Stimulated activated CD8-positive, alpha-beta memory T cell treated with anti-CD3 and anti-CD28 coated beads, Interleukin-15, amount 100 ng/mL, for 1 hour (primary cell): ENCODE measurements at places on chromosomes 12 and 14.

GRCh38 chr14:95353664-95354063 lies 34.0 kb upstream of the CLMN start:
- no peak for DNase-seq

- DNase-seq = no peak
Measured at GRCh38 chr14:58812050-58812910, 174.5 kb downstream of the DACT1 start.

GRCh38 chr14:68124050-68124449 lies 304.5 kb downstream of the RAD51B start:
- no peak for DNase-seq

DNA sequence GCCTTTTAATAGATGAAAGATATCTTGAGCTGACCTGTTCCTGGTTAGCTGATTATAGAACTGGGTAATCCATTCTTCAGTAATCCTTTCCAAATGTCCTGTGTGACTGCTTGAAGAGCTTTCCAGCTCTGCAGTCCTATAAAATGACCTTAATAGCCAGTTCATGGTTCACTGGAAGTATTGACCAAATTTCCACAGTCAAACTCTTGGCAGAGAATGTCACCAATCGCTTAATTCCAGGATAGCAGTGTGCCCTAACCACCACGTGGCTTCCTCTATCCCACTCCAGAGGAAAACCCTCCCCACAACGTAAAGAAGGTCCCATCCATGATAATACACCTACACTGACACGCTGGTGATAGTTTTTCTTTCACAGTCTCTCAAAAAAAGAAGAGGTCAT lies 17.4 kb downstream of the PRKAB1 start:
- no peak for DNase-seq

DNA sequence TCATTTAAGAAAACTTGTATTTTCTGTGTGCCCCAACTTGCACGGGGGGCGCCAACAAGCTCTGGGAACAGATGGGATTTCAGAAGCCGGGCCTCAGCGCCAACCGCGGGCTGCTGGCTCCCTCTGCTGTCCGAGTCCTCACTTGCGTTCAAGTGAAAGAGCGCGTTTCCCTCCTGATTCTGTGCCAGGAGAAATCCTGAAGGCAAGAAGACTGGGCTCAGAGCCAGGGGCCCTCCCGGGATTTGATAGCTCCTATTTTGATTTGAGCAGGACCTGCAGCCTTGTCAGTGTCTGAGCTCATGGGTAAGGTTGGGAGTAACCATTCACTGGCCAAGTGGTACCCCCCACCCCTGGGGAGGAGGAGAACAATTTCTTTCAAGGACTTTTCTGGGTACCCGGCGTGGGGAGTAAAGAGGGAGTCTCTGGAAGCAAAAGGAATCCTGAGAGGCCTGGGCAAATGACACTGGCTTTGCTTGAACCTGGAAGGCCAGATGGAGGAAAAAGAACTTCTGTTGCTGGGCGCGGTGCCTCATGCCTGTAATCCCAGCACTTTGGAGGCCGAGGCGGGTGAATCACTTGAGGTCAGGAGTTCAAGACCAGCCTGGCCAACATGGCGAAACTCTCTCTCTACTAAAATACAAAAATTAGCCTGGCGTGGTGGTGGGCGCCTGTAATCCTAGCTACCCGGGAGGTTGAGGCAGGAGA lies 179.0 kb upstream of the RGS6 start:
- peak; percentile 51 for DNase-seq

DNA sequence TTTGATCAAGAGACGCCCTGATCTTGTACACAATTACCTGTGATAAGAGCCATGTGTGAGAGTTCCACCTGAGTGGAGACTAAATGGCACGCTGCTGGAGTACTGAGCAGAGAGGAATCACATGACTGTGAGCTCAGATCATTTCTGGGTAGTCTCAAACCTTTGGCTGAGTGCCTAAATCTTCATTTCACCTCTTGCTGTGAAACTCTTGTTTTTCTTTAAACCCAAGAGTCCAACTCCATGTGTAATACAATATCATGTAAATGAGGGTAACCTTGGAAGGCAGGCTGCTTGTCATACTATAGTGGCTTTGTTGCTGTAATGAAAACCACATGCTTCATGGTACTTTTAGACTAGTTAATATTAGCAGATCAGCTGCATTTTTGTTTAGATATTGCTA lies 156.9 kb downstream of the CAND1 start:
- no peak for DNase-seq

DNA sequence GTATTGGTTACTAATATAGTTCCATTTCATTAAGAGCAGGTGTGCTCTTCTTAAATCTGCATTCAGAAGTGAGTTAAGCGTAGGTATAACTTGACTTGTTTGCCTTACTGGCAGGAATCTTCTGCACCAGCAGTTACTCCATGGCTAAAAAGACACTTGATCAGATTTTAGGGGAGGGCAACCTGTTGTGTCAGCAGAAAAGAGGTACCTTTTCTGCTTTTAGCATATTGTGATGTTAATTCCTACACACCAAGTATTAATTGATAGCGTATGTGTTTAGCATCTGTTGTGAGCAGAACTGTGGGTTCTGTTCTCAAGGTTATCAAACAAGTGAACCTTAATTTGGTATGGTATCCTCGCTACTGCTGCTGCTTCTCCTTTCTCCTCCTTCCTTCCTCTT lies 38.3 kb downstream of the TTLL5 start:
- no peak for DNase-seq

DNA sequence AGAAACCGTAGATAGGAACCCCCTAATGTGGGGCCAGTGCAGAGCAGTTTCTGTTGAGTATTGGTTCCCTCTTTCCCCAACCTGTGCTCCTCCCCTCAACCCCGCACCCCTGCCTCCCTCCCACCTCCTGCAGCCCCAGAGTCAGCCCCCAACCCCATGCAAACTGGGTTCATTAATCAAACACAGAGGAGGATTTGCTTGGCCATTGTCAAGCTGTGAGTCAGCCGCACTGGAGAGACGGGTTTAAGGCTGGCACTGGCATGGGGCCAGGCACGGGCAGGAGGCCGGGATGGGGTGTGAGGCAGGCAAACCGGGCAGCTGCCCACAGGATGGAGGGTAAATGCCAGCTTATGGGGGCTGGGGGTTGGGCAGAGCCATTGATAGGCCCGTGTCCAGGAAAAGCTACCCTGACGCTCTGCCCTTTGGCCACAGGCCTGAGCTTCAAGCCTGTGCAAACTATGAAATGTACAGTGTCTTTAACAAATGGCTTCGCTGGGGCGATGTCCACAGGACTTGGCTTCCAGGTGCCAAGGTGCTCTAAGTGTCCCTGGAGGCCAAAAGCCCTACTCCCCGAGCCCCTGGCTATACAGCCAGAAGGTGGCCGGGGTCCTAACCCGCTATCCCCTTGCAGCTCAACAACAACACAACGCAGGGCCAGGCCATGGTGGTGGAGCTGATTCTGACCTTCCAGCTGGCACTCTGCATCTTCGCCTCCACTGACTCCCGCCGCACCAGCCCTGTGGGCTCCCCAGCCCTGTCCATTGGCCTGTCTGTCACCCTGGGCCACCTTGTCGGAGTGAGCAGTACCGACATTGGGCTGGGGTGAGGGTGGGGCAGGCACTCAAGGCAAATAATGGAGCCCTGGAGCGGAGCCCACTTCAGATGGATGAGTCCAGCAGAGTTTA lies 1.4 kb downstream of the AQP5 start:
- no peak for DNase-seq

GRCh38 chr14:89845346-89845745 lies 109.2 kb downstream of the EFCAB11 start:
- no peak for DNase-seq

DNA sequence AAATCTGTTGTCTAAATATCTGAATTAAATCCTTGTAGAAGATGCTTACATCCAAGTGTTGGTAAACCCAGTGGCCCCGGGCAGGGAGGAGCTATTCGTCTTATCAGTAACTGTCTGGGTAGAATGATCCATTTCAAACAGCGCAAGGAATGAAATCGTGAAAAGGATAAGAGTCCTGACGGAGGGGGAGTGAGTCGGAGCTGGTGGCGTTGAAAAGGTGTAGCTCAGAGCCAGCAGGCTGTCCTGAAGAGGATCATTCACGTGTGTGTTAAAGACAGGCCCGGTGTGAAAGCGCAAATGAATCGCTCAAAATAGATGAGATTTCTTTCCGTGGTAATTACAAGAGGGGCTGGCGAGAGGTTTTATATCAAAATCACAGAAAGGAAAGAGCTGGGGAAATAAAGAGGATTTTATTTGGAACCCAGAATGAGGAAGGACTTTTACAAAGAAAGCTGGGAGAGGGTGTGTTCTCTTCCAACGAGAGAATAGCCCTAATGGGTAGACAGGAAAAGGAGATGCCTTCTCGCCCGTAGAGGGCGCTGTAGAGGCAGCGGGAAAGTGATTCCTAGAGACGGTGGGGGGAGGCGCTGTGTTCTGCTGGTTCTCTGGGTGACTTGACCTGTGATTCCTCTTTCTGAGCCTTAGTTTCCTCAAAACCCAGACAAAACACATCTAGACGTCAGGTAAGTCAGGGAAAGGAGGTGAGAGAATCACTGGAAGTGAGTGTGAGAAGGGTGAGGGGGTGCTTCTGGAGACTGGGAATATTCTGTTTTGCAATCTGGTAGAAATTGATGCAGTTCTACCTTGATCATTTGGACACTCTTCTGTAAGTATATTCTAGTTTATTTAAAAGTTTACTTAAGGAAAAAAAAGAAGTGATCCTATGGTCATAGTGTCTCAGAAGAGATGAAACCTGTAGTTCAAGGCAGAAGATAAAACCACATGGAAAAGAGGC lies 39.3 kb downstream of the SRRM4 start:
- no peak for DNase-seq

DNA sequence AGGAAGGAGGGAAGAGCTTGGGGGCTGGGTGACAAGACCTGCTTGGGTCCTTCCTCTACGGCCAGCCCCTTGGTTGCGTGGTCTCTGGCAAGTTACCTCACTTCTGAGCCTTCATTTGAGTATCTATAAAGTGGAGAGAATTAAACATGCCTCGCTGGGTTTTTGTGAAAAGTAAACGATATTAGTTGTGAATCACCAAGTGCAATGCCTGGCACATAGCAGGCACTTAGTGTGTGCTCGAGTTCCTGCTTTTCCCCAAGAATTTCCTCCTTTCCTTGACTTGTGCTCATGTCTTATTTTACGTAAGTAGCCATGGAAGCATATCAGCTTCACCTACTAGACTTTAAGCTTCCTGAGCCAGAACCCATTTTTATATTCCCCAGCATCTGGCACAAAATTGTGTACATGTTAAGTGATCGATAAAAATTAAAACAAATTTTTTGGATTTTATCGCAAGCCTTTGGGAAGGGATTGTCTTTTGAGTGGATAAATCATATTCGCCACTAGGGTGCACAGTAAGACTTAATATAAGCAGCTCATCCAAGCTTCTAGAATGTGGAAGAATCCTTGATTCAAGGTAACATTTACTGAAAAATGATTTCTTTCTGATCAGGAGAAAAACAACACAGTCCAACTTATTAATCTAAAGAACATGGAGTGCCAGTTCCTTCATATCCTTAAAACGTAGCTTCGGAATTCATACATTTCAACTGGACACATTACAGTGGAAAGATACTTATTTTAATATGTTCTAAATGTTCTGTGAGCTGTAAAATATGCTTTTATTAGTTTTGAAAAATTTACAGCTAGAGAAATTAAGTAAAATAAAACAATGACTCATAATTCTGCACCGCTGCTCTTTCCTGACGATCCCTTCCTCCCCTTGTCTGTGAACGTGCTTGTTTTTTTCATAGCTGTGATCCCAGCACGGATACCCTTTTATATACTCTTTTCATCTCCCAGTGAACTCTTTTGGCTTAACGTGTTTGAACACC lies 62.0 kb downstream of the SLC25A47 start:
- no peak for DNase-seq

GRCh38 chr12:27604431-27604830 lies 80.4 kb downstream of the PPFIBP1 start:
- DNase-seq = no peak

DNA sequence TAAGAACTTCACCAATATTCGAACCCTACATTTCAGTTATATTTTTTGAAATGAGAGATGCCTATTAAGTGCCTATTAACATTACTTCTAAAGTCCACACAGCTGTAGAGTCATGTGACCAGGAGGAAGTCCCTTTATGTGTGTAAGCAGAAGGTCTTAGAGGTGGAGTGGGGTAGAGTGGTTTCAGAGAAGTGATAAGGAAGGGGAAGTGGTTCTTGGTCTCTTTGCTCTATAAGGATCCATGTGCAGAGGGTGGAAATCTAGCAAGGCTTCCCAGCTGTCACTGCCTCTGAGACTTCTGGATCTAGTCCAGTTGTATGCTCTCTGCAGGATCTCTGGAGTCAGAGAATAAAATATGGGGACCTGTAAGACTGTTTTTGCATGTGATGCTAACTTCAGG lies 673.9 kb downstream of the FLRT2 start:
- DNase-seq = no peak

DNA sequence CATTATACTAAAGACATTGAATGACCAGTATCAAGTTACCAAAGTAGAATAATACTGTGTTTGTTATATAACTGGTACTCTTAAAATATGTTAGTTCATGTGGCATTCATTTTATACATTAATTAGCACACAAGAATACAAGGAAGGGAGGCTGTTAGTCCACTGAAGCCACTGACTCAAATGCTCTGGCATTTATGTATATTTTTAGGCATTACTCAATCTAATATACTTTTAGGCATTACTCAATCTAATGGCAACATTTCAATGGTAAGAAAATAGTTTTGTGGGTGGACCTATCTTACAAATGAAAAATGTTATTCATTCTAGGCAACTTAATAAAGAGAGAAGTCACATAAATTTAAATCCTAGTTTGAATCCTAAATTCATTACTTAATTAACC lies 874.4 kb upstream of the USP15 start:
- no peak for DNase-seq

- DNase-seq = no peak
Measured at GRCh38 chr12:121505513-121505912, 75.3 kb downstream of the KDM2B start.

GRCh38 chr14:60090864-60091519 lies 731 bp upstream of the PCNX4 start:
- no peak for DNase-seq
